NB4 (cell line): ENCODE measurements at places on chromosomes 7 and 10.

GRCh38 chr7:157903710-157904109 is 566.9 kb downstream of the DNAJB6 start:
- no peak for DNase-seq

- no peak for DNase-seq
Measured at GRCh38 chr10:80458263-80458625, 4.1 kb downstream of the TSPAN14 start.

- DNase-seq = no peak
Measured at GRCh38 chr10:78321500-78321899, 287.8 kb downstream of the RPS24 start.

GRCh38 chr10:71193516-71193915 is 18.9 kb upstream of the UNC5B start:
- no peak for DNase-seq

- DNase-seq = no peak
Measured at GRCh38 chr10:51955696-51956095, 256.3 kb upstream of the CSTF2T start.

DNA sequence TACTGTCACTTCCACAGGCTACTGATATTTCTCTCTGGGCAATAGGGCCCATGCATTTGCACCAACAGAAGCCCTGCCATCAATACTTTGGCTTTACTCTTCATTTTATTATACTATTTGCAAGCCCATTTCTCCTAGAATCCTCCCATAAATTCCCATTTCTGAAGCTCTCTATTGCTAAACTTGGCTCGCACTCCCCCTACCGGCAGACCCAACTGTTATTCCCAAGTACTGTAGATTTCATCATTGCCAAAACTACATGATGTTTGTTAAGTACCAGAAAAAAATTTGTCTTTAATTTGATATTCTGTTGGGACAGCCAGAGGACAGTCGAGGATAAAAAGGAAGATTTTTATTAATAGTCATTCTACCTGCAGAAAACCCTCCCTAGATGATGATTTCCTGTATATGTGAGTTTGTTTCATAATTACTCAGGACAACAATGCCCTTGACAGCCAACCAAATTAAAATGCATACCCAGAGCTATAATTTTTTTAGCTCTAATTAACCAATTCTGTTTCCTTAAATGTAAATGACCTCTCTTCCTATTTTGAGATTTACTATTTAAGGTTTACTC is 298.6 kb downstream of the REEP3 start:
- peak; percentile 37 for DNase-seq

DNA sequence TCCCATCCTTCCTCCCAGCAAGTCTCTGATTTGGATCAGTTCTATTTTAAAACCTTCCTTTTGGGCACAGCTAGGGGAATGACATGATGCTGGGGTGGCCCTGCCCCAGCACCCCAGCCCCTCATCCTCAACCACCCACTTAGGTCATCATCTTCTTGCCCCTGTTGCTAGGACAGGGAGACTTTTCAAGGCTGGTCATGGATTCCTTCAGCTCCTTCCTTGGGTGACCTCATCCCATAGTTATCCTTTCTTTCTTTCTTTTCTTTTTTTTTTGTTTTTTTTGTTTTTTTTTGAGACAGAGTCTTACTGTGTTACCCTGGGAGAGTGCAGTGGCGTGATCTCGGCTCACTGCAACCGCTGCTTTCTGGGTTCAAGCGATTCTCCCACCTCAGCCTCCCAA is 127.2 kb downstream of the WDFY4 start:
- DNase-seq = no peak

DNA sequence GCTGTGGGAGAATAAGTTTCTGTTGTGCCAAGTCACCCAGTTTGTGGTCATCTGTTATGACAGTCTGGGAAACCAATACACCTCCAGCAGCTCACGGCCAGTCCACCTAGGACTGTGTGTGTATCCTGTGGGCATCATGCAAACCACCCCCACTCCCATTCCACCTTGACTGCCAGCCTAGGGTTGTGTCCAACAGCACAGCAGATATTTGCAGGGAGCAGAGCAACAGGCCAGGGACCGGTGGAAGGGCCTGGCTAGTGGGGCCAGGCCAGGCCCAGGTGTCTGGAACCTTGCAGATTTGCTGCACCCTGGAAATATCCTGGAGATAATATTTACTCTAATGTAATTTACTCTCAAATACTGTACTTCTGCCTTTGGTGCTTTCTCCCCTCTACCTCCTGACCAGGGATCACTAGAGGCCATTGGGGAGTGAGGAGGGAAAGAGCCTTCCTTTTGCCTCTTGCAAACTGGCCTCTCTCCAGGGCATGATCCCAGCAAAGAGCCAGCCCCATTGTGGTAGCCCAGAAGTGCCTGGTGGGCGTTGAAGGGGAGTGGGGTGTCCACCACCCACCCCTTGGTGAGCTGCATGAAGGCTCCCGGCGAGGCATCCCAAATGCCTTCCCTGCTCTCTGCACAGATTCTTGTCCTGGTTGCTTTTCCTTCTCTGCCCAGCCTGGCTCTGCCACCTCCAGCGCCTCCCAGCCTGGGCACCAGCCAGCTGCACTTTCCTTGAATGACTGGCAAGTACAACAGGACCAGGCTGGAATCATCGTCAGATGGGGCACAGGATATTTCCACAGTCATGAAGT is 15.2 kb upstream of the TPST1 start:
- DNase-seq = no peak

DNA sequence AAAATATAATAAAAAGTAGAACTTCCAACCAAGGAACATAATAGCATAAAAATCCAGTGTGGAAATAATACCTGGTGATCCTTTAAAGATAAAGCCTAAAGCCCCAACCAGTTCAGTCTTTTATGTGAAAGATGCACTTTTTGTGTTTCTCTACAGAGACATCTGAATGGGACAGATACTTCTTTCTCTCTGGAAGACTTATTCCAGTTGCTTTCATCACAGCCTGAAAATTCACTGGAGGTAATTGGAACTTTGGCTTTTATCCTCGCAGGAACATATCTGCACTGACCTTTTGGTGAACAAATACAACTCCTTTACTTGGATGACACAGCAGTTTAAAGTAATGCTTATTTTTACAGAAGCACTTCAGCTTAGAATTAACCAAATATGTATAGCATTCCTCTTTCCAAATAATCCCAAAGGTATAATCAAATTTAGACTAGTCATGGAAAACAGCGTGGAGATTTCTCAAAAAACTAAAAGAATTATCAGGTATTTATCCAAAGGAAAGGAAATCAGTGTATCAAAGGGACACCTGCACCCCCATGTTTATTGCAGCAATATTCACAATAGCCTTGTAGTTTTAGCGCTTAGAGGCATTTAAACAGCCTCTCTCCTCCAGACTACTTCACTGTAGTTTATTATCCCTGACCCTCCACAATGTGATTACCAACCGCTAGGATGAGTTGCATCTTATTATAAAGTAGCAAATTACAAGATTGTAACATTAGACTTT is 16.8 kb downstream of the HNRNPA2B1 start:
- no peak for DNase-seq

GRCh38 chr10:122515022-122515424 is 45.5 kb upstream of the DMBT1 start:
- DNase-seq = peak; percentile 66

DNA sequence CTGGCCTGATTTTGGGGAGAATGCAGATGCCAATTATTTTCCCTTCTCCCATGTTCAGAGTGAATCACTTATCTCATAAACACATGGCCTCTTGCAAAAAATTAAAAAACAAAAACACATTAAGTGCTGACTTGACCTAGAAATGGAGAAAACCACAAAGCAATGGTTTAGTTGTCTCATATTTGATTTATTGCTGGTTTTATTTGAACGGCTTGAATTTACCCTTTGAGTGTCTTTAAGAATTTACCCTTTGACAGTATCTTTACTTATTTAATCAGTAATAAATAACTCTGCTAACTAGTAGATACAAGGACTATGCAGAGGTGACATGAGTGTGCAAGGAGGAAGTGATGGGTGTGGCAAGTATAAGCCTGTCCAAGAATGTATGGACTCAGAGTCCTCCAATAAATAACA is 68.1 kb upstream of the GSDME start:
- no peak for DNase-seq

DNA sequence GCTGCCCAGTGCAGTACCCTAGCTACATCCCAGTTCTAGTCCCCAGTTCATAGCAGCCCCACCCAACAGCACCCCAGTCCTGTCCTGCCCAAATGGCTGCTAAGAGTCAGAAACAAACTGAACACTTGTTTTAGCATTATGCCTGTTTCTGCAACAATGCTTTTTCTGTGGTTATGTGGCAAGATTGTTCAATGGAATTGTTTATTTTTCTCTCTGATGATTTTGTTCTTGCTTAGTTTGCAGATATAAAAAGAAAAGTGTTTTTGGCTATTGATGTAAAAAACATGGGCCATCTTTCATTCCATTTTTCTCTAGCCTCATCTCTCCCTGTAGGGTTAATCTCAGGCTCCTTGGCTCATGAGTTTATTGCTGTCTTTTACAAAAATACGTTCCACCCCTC is 42.5 kb downstream of the LRRC4 start:
- no peak for DNase-seq

GRCh38 chr10:33267708-33268107 is 66.8 kb downstream of the NRP1 start:
- no peak for DNase-seq

GRCh38 chr7:129635300-129636029 is 23.9 kb downstream of the NRF1 start:
- DNase-seq = peak; percentile 88

GRCh38 chr10:29578457-29578856 is 56.3 kb downstream of the SVIL start:
- no peak for DNase-seq

GRCh38 chr10:61899997-61900828 is 1.3 kb upstream of the ARID5B start:
- peak; percentile 91 for DNase-seq

DNA sequence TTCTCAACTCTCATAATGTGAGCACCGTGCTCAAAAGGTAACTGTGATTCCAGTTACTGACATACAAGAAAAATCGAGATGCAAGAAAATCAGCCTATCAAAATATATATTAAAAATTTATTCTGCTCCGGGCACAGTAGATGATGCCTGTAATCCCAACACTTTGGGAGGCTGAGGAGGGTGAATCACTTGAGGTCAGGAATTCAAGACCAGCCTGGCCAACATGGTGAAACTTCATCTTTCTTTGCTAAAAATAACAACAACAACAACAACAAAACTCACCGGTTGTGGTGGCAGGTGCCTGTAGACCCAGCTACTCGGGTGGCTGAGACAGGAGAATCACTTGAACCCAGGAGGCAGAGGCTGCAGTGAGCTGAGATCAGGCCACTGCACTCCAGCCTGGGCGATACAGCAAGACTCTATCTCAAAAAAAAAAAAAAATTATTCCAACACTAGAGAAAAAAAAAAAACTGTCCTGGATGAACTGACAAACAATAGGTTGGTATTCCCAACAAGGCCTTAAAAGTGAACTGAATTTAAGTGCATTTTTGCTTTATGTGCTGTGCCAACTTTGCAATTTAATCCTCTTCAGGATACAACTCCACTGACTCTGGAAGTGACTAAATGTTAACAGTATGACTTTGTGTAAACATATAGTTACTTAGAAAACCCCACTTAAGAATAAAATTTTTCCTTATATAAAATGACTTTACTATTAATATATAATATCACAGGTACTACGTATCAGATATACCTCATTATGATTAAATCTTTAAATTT is 51.1 kb downstream of the JMJD1C start:
- no peak for DNase-seq

GRCh38 chr7:136193940-136194339 is 216.8 kb upstream of the MTPN start:
- DNase-seq = no peak

- no peak for DNase-seq
Measured at GRCh38 chr10:110845756-110846620, 25.7 kb upstream of the PDCD4 start.

GRCh38 chr7:114879554-114879953 is 42.3 kb upstream of the MDFIC start:
- no peak for DNase-seq

- DNase-seq = peak; percentile 83
Measured at GRCh38 chr10:62046522-62047227, 145.2 kb downstream of the ARID5B start.

- DNase-seq = peak; percentile 68
Measured at GRCh38 chr7:8724080-8724718, 290.8 kb downstream of the NXPH1 start.

GRCh38 chr7:83001362-83002040 is 161.2 kb downstream of the PCLO start:
- no peak for DNase-seq

DNA sequence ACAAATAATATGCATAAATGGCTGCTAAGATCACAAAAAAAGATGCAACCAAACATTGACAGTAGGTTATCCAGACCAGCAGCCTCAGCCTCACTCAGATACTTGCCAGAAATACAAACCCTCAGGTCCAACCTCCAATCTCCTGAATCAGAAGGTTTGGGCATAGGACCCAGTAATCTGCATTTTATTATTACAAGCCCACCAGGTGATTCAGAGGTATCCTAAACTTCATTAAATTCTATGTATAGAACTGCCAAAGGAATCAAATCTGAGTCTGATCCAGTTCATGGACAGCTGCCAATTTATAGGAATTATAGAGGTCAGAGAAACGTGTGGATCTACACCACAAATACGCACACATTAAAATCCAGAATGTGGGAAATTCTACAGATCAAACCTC is 41.3 kb downstream of the ZNF438 start:
- DNase-seq = no peak

GRCh38 chr10:86062647-86063145 is 303.9 kb downstream of the GRID1 start:
- DNase-seq = no peak

GRCh38 chr7:129227646-129228578 is 3.1 kb downstream of the AHCYL2 start:
- no peak for DNase-seq

GRCh38 chr7:44220358-44221112 is 19.8 kb downstream of the YKT6 start:
- no peak for DNase-seq
